Activated naive CD8-positive, alpha-beta T cell treated with anti-CD3 and anti-CD28 coated beads for 36 hours (primary cell): ENCODE measurements at places on chromosomes 11 and 22. TPM values are rescaled to one million over a fixed set of nuclear protein-coding genes. Genes with fewer than 3 reads are reported as not detected.

GRCh38 chr11:13889552-13890249 is 72.8 kb upstream of the SPON1 start:
- no peak overlapping the region for H3K27ac ChIP-seq
- H3K36me3 ChIP-seq = peaks cover 3% of the 10 kb centered on the region
- DNase-seq = no peak
- no peak overlapping the region for H3K4me3 ChIP-seq

- no peak overlapping the region for H3K27ac ChIP-seq
- peaks cover 29% of the 10 kb centered on the region for H3K27me3 ChIP-seq
- no peaks in the 10 kb centered on the region for H3K36me3 ChIP-seq
- DNase-seq = no peak
- H3K4me1 ChIP-seq = peaks cover 7% of the 10 kb centered on the region
- no peak overlapping the region for H3K4me3 ChIP-seq
Observed at GRCh38 chr11:17012179-17012578, 2.0 kb downstream of the PLEKHA7 start.

- DNase-seq = no peak
- no peak overlapping the region for H3K4me3 ChIP-seq
- H3K27ac ChIP-seq = no peak overlapping the region
- no peaks in the 10 kb centered on the region for H3K4me1 ChIP-seq
- H3K36me3 ChIP-seq = no peaks in the 10 kb centered on the region
Observed at GRCh38 chr11:132171031-132171430, 800.6 kb downstream of the NTM start.

DNA sequence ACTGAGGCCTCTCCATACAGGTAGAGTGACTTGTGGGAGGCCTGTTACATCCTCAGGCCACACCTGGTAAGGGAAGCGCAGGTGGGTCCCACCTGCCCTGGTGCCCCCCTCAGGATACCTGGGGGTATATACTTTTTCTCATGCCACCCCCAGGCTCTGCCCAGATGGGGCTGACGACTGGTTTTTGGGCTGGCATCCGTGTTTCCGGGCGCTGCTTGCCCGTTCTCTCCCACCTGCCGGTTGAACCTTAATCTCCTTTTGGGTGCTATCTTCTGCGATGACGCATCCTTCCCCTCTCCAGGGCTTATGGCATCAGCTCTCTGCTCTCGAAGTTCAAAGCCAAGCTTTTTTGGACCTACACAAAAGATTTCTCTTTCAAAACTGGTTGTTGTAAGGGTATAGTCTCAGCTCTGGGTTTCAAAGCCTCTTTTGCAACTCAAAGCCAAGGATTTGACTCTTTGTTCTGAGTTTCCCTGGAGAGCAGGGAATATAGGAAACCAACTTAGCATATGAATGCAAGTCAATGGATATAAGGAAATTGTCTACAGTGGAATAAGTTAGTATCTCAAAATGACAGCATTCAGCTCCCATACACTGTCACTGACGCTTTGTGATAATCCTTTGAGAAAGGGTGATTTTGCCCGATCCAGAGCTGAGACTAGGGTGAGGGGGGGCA is 8.6 kb upstream of the LRRC10B start:
- no peaks in the 10 kb centered on the region for H3K36me3 ChIP-seq
- DNase-seq = no peak
- no peaks in the 10 kb centered on the region for H3K27me3 ChIP-seq
- H3K4me3 ChIP-seq = no peak overlapping the region
- H3K4me1 ChIP-seq = no peaks in the 10 kb centered on the region

- peaks cover 50% of the 10 kb centered on the region for H3K4me1 ChIP-seq
- peaks cover 37% of the 10 kb centered on the region for H3K36me3 ChIP-seq
- peak overlapping the region; percentile 72 for H3K27ac ChIP-seq
- no peak for DNase-seq
- H3K4me3 ChIP-seq = peak overlapping the region; percentile 92
Observed at GRCh38 chr11:44564670-44565210, 723 bp upstream of the CD82 start.

- no peak for DNase-seq
- H3K4me1 ChIP-seq = no peaks in the 10 kb centered on the region
- H3K27me3 ChIP-seq = peaks cover 49% of the 10 kb centered on the region
- H3K27ac ChIP-seq = no peak overlapping the region
- no peaks in the 10 kb centered on the region for H3K36me3 ChIP-seq
Observed at GRCh38 chr11:115759622-115760460, 255.6 kb upstream of the CADM1 start.

DNA sequence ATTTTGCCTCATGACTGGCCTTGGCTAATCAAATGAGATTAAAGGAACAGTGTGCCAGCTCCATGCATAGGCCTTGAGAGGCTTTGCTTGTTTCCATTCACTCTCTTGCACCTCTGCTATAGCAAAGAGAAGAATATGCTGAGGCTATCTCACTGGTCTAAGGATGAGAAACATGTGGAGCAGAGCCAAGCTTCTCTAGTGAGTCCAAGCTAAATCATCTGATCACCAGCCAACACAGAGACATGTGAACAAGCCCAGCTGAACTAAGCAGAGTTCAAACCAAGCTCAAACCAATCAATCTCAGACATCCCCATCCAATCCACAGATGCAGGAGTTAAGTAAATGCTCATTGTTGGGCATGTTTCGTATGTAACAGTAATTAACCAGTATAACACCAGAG is 69.4 kb upstream of the API5 start:
- no peak overlapping the region for H3K27ac ChIP-seq
- H3K4me1 ChIP-seq = no peaks in the 10 kb centered on the region
- no peaks in the 10 kb centered on the region for H3K36me3 ChIP-seq
- DNase-seq = no peak
- peaks cover 24% of the 10 kb centered on the region for H3K27me3 ChIP-seq

- peaks cover 21% of the 10 kb centered on the region for H3K4me1 ChIP-seq
- no peak overlapping the region for H3K4me3 ChIP-seq
- H3K36me3 ChIP-seq = no peaks in the 10 kb centered on the region
Observed at GRCh38 chr11:108622341-108622740, 28.8 kb upstream of the EXPH5 start.

GRCh38 chr11:68565768-68566167 is 105.2 kb downstream of the PPP6R3 start:
- peaks cover 47% of the 10 kb centered on the region for H3K4me1 ChIP-seq
- no peak for DNase-seq
- H3K4me3 ChIP-seq = no peak overlapping the region
- peaks cover 31% of the 10 kb centered on the region for H3K36me3 ChIP-seq
- no peak overlapping the region for H3K27ac ChIP-seq

DNA sequence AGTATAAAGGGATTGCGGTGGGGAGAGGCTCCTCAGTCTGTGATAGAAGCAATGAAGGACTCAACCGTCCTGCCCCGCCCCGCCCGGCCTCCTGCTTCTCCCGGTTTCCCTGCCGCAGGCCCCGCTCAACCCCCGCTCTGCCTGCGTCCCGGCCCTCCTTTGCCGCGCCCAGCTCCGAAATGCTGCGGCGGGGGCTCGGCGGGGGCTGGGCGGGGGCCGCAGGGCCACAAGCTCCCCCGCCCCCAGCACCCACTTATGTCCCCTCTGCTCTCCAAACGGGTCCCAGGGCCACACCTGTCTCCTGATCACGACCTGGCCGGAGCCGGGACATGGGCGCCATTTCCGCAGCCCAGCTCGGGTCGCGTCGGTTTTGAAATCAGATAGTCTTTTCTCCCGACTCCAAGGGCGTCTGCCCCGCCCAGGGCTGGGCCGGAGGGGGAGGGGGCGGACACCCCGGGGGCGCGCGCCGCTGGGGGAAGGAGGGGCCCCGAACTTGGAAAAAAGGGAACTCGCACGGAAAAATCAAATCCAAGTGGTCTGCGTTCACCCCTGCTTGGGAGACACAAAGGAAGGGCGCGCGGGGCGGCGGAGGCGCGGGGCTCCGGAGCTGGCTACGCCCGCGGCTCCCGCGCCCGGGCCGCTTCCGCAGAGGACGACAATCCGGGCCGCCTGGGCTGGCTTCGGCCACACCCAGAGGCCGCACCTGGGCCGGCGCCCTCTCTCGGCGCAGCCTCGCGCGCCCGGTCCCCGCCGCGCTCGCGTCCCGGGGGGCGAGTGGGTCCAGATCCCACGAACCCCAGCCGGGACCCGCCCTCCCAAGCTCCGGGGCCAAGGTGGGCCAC is 70.6 kb upstream of the EP300 start:
- peak; percentile 63 for DNase-seq
- no peaks in the 10 kb centered on the region for H3K36me3 ChIP-seq
- peak overlapping the region; percentile 96 for H3K4me3 ChIP-seq
- H3K27me3 ChIP-seq = no peaks in the 10 kb centered on the region
- H3K27ac ChIP-seq = peak overlapping the region; percentile 91

- no peaks in the 10 kb centered on the region for H3K27me3 ChIP-seq
- no peak overlapping the region for H3K27ac ChIP-seq
- peaks cover 24% of the 10 kb centered on the region for H3K4me1 ChIP-seq
- peaks cover 2% of the 10 kb centered on the region for H3K36me3 ChIP-seq
- DNase-seq = no peak
Observed at GRCh38 chr22:41488076-41488475, 19.2 kb downstream of the ACO2 start.

- peak; percentile 65 for DNase-seq
- H3K4me3 ChIP-seq = no peak overlapping the region
- H3K27ac ChIP-seq = no peak overlapping the region
- peaks cover 44% of the 10 kb centered on the region for H3K27me3 ChIP-seq
- H3K36me3 ChIP-seq = peaks cover 6% of the 10 kb centered on the region
- peaks cover 36% of the 10 kb centered on the region for H3K4me1 ChIP-seq
Observed at GRCh38 chr11:78420796-78421209, 3.2 kb upstream of the GAB2 start.

- H3K27me3 ChIP-seq = no peaks in the 10 kb centered on the region
- H3K4me1 ChIP-seq = no peaks in the 10 kb centered on the region
- no peak overlapping the region for H3K27ac ChIP-seq
- no peak for DNase-seq
- H3K36me3 ChIP-seq = no peaks in the 10 kb centered on the region
- H3K4me3 ChIP-seq = no peak overlapping the region
Observed at GRCh38 chr11:119491753-119492510, 69.0 kb upstream of the THY1 start.

The PRR33 gene
- total RNA-seq = 0.20 TPM

The OR51B5 gene
- not detected for total RNA-seq

The DDTL gene
- not detected for total RNA-seq

The HOATZ gene
- not detected for total RNA-seq

The SIK2 gene
- 8.2 TPM for total RNA-seq
